Stimulated activated CD4-positive, alpha-beta T cell treated with anti-CD3 and anti-CD28 coated beads, Interleukin-15, amount 100 ng/mL, for 1 hour (primary cell): ENCODE measurements at places on chromosomes 6 and 20.

DNA sequence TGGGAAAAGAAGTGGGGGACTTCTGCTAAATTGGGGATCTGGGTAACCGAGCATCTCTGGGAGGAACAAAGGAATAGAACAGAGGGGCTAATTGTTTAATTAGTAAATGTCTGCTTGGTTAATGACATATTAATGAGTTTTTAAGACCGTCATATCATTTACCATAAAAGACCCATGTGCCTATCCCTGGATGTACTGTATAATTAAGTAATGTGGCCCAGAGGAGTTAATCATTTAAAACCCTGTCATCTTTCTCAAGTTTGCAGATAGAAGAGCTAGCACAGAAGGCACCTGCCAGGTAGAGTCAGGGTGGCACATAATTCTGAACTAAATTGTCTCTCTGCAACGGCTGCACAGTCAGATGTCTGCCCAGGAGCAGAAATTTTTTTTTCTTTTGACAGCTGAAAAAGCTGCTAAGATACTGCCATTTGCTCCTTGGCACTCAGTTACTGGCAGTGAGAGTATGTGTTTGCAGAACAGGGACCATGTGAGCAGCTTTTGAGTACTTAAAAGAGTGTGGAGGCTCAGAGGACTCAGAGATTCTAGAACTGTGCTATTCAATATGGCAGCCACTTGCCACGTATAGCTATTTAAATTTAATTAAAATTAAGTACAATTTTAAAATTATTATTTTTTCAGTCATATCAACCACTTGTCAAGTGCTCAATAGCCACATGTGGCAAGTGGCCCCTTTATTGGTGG, 202.7 kb upstream of the SLC35B3 start:
- DNase-seq = no peak

DNA sequence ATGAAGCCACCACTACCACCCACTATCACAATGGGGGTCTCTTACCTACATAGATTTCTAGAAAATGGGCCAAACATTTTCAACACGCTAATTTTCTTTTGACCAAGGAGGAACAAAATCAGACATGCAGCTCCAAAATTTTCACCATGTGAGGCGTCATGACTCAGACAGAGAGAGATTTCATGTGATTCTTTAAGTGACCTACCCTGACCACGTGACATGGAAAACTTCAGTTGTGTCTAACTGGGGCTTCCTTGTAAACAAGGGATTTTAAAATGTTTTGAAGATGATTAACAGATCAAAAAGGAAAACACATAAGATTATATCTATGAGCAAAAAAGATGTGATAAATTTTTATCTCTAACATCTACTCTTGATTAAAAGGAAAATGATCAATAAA, 199.2 kb downstream of the TBXT start:
- no peak for DNase-seq

- no peak for DNase-seq
These were observed 137.0 kb downstream of the MRPL14 start for GRCh38 chr6:43990275-43990626.

DNA sequence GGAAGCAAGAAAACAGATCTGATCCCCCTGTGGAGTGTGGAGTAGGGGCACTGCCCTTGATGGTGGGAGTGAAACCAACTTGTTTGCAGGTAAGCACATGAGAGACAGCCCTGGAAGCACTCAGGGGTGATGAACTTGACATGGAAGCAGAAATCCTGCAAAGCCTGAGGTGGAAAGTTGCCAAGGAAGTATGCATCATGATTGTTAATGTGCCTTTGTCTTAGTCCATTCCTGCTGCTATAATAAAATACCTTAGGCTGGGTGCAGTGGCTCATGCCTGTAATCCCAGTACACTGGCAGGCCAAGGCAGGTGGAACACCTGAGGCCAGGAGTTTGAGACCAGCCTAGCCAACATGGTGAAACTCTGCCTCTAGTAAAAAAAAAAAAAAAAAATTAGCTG, 40.2 kb upstream of the IFNGR1 start:
- DNase-seq = no peak

DNA sequence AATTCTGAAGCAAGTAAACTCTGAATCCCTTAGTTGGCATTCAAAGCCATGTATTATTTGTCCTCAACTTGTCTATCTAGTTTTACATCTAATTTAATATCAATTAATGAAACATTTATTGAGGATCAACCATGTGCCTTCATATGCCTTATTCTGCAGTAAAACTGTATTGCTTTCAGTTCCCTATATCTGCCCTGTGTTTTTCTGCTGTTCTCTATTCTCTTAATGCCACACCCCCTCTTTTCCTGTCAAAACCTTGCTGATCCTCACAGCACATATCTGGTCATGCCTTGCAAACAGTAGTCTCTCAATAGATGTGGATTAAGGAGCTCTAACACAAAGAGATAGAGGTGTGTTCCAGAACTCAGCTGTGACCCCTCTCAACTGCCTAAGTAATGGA, 2.0 kb downstream of the FIG4 start:
- DNase-seq = no peak

- no peak for DNase-seq
These were observed 66.7 kb upstream of the SAMD5 start for GRCh38 chr6:147441751-147442150.

GRCh38 chr6:164109770-164110140, 695.2 kb downstream of the QKI start:
- DNase-seq = no peak
